Activated T-helper 17 cell treated with anti-CD3 and anti-CD28 coated beads, Interleukin-2, amount 50 U/mL, for 72 hours (primary cell): ENCODE measurements at places on chromosomes 4 and X. TPM values are rescaled to one million over a fixed set of nuclear protein-coding genes. Genes with fewer than 3 reads are reported as not detected.

IGSF1 gene
- not detected for total RNA-seq

DNA sequence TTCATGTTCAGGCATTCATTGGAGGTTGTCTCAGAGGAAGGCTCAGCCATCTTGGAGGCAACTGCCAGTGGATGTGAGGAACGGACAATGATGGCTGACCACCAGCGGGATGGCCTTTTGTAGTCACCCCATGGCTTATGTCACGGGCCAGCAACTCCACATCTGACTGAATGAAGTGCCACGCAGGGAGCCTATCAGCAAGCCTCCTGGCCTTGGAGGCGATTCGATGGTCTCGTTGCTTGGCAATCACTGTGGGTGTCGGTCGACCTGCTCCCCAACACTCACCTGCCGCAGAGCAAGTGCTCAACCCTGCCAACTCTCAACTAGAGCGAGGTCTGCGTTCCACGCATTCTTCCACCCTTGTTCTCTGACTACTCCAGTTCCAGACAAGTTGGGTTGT lies 7.4 kb downstream of the H2BW2 start:
- H3K4me1 ChIP-seq: no peaks in the 10 kb centered on the region
- H3K4me3 ChIP-seq: no peak overlapping the region
- no peak for ATAC-seq
- H3K27ac ChIP-seq: no peak overlapping the region

- H3K4me1 ChIP-seq: no peaks in the 10 kb centered on the region
- H3K27ac ChIP-seq: no peak overlapping the region
- ATAC-seq: no peak
- no peak overlapping the region for H3K4me3 ChIP-seq
- peaks cover 18% of the 10 kb centered on the region for H3K27me3 ChIP-seq
Observed at GRCh38 chr4:182432819-182433218, 189.6 kb downstream of the TENM3 start.

DNA sequence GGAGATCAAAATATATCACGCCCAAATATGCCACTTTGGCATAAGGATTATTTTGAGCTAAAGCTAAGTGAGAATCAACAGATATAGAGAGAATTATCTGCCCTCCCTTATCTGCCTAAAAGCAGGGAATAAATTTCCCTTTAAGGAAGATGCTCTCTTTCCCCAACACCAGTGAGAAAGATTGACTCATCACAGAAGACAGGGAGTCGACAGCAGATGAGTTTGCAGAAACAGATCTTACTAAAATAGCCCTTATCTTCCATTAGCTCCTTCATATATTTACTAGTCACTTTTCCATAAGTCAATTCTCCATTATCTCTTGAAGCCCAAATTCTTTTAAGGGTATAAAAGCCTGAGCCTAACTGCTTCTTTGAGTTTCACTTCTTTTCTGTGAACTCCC lies 156.6 kb downstream of the CAMK2D start:
- no peak overlapping the region for H3K4me3 ChIP-seq
- peaks cover 8% of the 10 kb centered on the region for H3K4me1 ChIP-seq
- no peaks in the 10 kb centered on the region for H3K27me3 ChIP-seq
- ATAC-seq: no peak
- no peak overlapping the region for H3K27ac ChIP-seq

DNA sequence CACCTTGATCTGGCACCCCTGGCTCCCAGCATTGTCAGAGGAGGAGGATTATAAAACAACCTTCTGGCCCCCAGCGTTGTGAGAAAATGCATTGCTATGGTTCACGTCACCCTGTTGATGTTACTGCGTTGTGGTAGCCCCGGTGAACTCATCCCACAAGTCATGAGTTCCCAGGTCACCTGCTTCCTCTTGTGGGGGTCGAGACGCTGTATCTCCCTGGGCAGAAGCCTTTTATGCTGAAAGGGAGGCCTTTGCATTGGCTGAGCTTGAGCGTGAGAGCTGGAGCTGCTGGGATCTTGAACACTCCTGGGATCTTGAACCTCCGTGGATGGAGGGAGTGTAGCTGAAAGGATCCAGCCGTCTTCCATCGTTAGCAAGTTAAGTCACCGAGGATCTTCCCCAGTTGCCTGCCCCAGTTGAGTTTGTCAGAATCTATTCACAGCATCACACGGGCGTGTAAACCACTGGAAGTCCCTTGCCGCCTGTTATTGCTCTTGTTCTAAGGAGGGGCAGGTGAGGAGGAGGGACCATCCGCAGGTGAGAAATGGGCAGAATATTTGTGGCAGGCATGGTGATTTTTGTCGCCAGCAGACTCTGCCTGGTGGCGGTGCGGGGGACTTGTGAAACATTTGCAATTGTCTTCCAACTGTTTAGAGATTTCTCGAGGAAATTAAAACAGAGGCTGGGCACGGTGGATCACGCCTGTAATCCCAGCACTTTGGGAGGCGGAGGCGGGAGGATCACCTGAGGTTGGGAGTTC lies 299.9 kb downstream of the ASMT start:
- H3K4me1 ChIP-seq: no peaks in the 10 kb centered on the region
- no peak for ATAC-seq
- H3K36me3 ChIP-seq: no peaks in the 10 kb centered on the region
- H3K4me3 ChIP-seq: no peak overlapping the region
- no peak overlapping the region for H3K27ac ChIP-seq
